ENCODE measurements at places on chromosomes 16 and 17. TPM values are rescaled to one million over a fixed set of nuclear protein-coding genes. Genes with fewer than 3 reads are reported as not detected.

CCL15 gene
- total RNA-seq: not detected

WDR90 gene
- total RNA-seq: 31.1 TPM

IL17C gene
- total RNA-seq: not detected

YBX2 gene
- 0.53 TPM for total RNA-seq

SLFN14 gene
- total RNA-seq: not detected

TAT gene
- not detected for total RNA-seq

KRTAP16-1 gene
- total RNA-seq: not detected

NKD1 gene
- 0.30 TPM for total RNA-seq
